Left renal pelvis (tissue), 4 donors: ENCODE measurements at places on chromosomes 13 and 19. TPM values are rescaled to one million over a fixed set of nuclear protein-coding genes. Genes with fewer than 3 reads are reported as not detected.

Gene RNF17
- 0.72 TPM for polyA plus RNA-seq

Gene FCGBP
- polyA plus RNA-seq: 4.1 TPM

Gene PRSS57
- 0.22 TPM for polyA plus RNA-seq

Gene TINCR
- polyA plus RNA-seq: 0.99 TPM

Gene KLK15
- polyA plus RNA-seq: not detected

Gene ZNF444
- polyA plus RNA-seq: 43.5 TPM

Gene KLF2
- 24.1 TPM for polyA plus RNA-seq

Gene ZNF610
- 11.2 TPM for polyA plus RNA-seq

Gene GNA15
- polyA plus RNA-seq: 1.1 TPM

Gene SF3A2
- polyA plus RNA-seq: 67.6 TPM

Gene ZNF709
- polyA plus RNA-seq: 9.4 TPM

Gene CNFN
- polyA plus RNA-seq: 0.52 TPM

Gene DNAJB1
- 98.5 TPM for polyA plus RNA-seq

Gene MEDAG
- 44.1 TPM for polyA plus RNA-seq

Gene FAAP24
- polyA plus RNA-seq: 3.4 TPM

Gene ERFL
- polyA plus RNA-seq: not detected

Gene SIGLEC11
- 4.9 TPM for polyA plus RNA-seq

Gene DAND5
- 0.08 TPM for polyA plus RNA-seq

Gene DYRK1B
- polyA plus RNA-seq: 38.7 TPM

Gene ZNF682
- polyA plus RNA-seq: 20.3 TPM

Gene SIGLEC12
- polyA plus RNA-seq: 0.16 TPM

Gene TBC1D17
- 64.9 TPM for polyA plus RNA-seq

Gene HCST
- 3.1 TPM for polyA plus RNA-seq

Gene PRTN3
- polyA plus RNA-seq: 1.3 TPM

Gene KLK12
- polyA plus RNA-seq: not detected

Gene ZNF865
- 6.8 TPM for polyA plus RNA-seq

Gene CLDN10
- polyA plus RNA-seq: 3.9 TPM

Gene CCDC159
- 43.4 TPM for polyA plus RNA-seq

Gene MLNR
- not detected for polyA plus RNA-seq

Gene NOTCH3
- 116 TPM for polyA plus RNA-seq

Gene STX10
- polyA plus RNA-seq: 57.4 TPM

Gene MYH14
- 18.7 TPM for polyA plus RNA-seq

Gene GPC5
- 2.9 TPM for polyA plus RNA-seq

Gene PNMA8B
- 8.1 TPM for polyA plus RNA-seq

Gene ZNF229
- polyA plus RNA-seq: 14.3 TPM

Gene PRX
- 13.4 TPM for polyA plus RNA-seq

Gene PROZ
- polyA plus RNA-seq: 0.20 TPM

Gene RGL3
- polyA plus RNA-seq: 148 TPM

Gene CGB8
- polyA plus RNA-seq: not detected

Gene SIAH3
- 0.72 TPM for polyA plus RNA-seq

Gene NLRP11
- 0.11 TPM for polyA plus RNA-seq

Gene NDUFA13
- 320 TPM for polyA plus RNA-seq

Gene TMEM145
- 1.0 TPM for polyA plus RNA-seq

Gene C1QTNF9B
- polyA plus RNA-seq: 0.58 TPM

Gene RINL
- polyA plus RNA-seq: 2.9 TPM
